ENCODE measurements at places on chromosomes 16 and 17. TPM values are rescaled to one million over a fixed set of nuclear protein-coding genes. Genes with fewer than 3 reads are reported as not detected.
A peak's percentile ranks its signal among the peaks of the same experiment; 100 is the strongest.

DNA sequence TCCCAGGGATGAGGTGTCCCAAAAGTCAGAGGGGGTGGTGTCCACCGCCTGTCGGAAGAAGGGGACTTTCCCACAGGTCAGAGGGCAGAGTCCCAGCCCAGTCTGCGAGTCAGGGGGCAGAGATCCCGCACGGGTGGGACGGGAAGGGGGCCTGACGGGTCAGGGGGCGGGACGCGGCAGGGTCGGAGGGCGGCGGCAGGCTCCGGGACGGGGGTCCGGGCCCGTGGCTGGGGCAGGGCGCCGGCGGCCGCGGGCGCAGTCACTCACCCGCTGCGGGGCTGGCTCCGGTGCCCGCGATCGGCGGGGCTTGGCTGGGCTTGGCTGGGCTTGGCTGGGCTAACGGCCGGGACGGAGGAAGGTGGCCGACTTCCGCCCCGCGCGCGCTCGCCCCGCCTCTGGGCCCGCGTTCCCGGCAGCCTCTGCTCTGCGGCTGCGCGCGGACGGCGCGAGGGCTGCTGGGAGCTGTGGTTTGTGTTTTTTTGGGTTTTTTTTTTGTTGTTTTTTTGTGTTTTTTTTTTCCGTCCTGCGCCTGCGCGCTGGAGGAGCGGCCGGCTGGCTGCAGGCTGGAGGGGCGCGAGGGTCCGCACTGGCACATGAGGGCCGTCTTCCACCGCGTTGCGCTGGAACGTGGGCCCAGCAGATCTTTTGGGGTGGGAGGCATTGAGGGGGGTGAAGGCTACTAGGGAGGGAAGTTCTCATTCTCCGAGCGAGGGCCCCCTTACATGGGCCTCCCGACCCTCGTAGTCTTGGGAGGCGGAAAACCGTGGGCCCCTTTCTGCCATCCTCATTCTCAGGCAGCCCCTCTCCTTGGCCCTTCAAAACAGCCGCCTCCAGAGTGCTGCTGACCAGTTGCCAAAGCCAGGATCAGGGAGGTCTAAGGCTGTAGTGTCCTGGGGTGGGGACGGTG lies at the start of gene CANT1:
Gene CANT1, minus strand, starts transcription at position 368 of the 907 bp plus-strand sequence. CDS start 12,142 bp downstream, outside the sequence.
- DNase-seq = peak; percentile 80

DNA sequence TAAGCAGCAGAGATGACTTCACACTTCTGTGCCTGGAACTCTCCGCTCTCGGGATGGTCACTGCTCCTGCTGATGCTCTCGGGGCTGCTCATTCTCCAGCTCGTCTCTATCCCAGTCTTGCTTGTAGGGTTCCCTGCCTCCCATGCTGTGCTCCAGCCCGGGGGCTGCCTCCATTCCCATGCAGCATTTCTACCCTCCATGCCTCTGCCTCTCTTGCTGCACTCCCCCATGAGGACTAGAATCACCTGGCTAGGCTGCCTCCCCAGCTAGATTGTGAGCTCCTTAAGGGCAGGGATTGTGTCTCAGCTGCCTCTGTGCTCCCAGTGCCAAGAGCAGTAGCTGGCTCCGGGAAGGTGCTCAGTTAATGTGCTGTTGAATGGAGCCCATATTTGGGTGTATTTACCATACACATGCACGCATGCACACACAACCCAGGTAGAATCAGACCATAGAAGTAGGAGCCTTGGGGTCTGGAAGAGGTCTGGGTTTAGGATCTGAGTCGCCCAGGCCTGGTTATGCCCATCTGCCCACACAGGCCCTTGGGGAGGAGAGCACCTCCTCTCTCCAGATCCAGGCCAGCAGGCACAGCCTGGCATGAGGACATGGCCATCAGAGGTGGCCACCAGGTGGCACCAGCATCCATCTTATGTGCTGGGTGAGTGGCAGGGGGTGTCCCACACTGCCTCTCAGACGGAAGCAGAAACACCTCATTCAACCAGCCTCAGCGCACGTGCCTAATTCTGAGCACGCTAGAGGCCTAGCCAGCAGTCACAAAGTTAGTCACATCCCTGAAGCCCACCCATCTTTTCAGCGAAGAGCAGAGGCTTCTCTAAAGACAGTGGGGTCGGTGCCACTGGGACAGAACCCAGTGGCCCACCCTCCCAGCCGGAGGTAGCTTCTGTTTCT lies 9.3 kb downstream of the GIT1 start:
- peak; percentile 85 for DNase-seq

TEKT5 gene
- total RNA-seq = not detected

DNA sequence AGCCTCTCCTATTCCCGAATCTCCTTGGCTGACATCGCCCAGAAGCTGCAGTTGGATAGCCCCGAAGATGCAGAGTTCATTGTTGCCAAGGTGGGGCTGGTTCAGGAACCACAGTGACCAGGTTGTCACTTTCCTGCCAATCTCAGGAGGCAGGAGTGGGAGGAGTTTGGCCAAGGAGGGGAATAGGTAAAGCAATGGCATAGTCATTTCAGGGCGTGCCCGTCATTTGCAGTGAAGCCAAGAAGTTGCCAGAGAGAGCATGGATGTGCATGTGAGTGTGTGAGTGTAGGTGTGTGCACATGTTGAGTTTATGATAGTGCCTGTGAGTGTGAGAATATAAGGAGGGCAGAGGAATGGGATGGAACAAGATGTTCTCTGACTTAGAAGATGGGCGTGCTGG lies 14.8 kb downstream of the PSMD3 start:
- no peak for DNase-seq
